ENCODE measurements at places on chromosomes 7 and 10.

DNA sequence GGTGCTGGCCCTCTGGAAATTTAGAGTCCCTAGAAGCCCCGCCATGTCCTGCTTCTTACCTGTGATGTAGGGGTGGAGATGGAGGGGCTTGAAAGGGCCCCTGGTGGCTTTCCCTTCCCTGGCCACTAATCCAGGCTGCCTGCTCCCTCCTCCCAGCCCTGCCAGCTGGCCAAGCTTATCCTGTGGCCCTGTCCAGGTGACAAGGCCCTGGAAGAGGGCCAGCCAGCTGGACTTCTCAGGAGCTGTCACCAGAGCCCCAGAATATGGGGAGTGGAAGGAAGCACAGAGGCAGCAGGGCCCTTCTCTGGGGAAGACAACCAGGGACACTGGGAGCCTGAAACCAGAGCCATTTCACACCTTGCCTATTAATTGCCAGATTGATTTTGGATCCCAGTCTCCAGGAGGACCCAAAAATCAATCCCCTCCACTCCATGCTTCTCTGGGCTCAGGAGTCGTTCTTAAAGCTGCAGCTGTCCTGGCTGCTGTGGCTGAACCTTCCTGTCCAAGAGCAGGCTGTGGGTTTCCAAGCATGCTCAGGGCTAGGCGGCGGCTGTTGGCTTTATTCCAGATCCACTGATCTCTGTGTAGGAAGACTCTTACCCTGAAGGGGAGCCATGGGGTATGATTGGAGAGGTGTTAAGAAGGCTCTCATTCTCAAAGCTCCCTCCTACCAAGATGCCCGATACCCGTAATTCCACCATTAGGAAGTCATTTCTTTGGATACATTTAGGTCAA lies 52.6 kb upstream of the PCBD1 start:
- no peak for DNase-seq

DNA sequence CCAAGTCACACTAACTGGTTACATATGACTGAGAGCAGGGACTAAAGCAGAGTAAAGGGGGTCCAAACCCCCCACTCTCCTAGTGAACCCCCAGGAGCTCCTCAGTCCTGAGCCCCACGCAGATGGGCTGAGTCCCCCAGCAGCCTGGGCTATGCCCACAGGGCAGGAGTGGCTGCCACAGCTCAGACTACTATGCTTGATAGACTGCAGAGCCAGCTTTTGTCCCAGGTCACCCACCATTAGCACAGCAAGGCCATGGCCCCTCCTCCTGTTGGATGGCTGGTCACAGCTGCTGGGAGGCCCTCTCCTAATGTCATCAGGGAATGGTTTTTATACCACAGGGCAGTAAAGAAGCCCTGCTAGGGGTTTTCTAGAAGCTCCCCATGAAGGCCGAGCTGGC lies 46.3 kb upstream of the FGFR2 start:
- no peak for DNase-seq

- no peak for DNase-seq
Measured at GRCh38 chr10:124657806-124658205, 86.4 kb downstream of the FAM53B start.

GRCh38 chr7:54833001-54833467 lies 74.0 kb upstream of the SEC61G start:
- no peak for DNase-seq

- no peak for DNase-seq
Measured at GRCh38 chr7:129513546-129513945, 11.2 kb downstream of the SMKR1 start.

- DNase-seq, result no peak
Measured at GRCh38 chr7:81769891-81770727, at the start of gene HGF. TSS of gene HGF (minus strand) at chr7:81770047. CDS start at chr7:81769971, 76 bp downstream.

DNA sequence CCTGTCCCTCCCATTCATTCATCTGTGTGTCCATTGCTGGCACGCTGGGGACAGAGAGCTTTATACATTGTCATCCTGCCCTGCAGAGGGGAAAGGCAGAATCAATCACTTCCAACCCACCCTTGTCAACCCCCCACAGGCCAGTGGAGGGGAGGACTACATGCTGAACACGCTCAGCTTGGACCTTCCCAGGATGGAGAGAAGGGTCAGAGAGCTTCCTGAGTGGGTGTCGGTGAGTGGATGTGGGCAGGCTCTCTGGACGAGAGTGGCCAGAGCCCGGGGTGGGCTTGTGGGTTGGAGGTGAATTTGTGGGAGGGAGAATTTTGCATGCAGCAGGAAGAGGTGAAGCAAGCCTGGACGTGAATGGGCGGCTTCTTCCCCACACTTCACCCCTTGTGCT lies 93.9 kb downstream of the DNAJB6 start:
- DNase-seq, result no peak

DNA sequence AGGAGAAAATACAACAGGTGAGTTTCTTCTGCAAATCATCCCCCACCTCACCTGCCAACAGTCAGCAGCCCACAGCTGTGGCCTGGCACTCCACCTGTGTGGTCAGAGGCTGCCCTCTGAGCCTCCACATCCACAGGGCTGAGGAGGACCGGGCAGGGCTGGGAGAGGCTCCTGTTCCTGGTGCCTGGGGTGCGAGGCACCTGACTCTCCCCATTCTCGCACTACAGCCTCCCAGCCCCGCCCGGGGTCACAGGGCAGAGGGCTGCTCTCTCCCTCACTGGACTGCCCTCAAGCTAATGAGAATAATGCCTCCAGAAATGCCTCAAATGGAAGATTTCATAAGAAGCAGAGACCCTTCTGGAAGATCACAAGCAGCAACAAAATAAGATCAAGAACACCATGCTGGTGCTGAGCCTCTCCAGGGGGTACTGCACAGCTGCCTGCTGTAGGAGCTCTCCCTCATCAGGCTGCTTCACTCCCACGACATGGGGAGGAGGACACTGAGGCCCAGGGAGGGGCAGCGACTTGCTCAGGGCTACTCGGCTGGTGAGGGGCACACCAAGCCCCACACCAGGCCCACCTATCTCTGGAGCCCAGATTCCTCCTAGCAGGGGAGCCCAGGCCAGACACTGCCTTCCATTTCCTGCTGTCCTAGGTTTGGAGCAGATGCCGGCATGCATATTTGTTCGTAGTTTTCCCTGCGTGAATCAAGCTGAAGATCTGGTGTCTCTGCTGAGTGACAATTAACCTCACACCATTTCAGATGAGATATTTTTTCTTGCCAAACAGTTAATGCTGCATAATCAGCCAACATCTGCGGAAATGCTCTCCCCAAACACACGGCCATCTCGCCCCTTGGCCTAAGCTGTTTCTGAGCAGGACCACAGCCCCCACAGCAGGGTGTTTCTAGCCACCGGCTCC lies 76.5 kb downstream of the FAM53B start:
- DNase-seq, result no peak

DNA sequence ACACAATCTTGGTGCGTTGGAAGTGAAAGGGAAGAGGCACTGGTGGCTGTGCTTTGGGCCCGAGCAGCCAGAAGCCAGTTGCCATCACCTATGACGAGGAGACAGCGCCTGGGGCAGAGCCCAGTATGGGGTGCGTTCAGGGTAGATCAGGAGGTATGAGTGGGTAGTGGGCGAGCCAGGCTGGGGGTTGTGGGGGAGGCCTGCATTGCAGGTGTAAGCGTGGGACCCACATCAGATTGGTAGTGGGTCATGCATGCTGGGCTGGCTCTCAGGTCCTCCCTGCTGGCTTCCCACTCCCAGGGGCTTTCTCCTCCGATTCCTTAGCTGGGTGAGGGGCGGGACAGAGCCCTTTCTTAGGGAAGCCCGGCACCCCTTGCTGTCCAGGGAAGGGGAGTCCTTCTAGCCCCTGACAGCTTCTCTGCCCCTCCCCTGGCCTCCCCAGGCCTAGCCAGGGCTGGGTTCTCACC lies 445 bp upstream of the PVRIG start:
- DNase-seq, result no peak

- peak; percentile 26 for DNase-seq
Measured at GRCh38 chr7:89238156-89238555, 442.6 kb upstream of the TEX47 start.

DNA sequence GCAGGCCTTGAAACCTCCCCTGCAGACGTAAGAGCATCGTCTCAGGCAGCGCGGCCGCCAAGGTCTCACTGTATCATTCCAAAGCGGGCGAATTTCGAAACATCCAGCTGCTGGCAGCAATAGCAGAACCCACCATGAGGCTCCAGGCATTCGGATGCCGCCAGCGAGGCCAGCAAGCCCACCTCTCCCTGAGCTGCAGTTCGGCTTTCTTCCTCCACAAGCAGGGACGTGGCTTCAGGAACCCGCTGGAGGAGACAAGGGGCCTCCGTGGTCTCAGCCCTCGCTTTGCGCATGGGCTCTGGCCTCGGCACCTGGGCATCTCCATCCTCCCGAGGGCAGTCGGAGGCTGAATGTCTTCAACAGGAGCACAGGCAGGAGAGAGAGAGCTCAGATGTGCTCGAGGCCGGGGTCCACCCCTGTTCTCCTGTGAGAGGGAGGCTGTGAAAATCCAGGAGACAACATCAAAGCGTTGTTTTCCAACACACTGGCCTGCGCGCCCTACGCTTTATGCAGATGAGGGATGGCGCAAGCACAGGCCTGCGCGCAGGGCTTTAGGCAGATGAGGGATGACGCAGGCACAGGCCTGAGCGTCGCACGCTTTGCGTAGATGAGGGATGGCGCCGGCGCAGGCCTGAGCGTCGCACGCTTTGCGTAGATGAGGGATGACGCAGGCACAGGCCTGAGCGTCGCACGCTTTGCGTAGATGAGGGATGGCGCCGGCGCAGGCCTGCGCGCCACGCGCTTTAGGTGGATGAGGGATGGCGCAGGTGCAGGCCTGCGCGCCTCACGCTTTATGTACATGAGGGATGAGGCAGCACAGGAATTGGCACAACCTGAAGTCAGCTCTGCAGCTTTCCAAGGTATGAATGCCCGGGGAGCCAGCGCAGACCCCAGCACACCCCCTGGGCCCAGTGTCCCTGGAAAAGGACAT lies 103.2 kb downstream of the WDR37 start:
- no peak for DNase-seq

GRCh38 chr10:34811968-34812514 lies 3.1 kb downstream of the PARD3 start:
- DNase-seq, result no peak

GRCh38 chr10:45000752-45001380 lies at the start of gene ZNF22:
TSS of gene ZNF22 (plus strand) at chr10:45000923. CDS start at chr10:45003369, 2,446 bp downstream.
- no peak for DNase-seq

DNA sequence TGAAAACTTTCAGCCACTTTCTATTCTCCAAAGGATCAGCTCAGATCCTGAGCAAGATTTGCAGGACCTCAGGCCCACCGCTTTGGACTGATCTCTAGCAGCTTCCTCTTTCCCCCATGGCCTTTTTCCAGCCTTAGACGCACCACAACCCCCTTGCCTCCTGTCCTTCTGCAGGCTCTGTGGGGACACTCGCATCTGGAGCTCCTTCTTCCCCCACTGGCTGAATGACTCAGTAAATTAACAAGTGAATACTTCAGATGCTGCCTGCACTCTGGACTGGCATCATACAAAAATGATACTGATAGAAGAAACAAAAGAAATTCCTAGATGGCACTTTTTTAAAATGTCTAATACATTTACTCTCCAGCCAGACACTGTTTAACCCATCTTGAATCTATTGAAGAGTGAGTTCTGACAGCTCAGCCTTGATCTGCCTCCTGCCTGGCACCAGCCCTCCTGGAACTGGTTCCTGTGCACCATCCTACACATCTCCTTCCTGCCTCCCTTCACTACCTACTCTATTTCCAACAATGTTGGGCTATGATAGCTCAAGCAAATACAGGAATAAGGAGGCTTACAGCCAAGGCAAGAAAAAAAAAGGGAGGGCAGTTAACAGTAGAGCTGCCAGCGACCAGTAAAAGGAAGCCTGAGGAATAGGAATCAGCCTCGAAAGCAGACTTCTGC lies 3.3 kb downstream of the FRMPD2 start:
- no peak for DNase-seq

DNA sequence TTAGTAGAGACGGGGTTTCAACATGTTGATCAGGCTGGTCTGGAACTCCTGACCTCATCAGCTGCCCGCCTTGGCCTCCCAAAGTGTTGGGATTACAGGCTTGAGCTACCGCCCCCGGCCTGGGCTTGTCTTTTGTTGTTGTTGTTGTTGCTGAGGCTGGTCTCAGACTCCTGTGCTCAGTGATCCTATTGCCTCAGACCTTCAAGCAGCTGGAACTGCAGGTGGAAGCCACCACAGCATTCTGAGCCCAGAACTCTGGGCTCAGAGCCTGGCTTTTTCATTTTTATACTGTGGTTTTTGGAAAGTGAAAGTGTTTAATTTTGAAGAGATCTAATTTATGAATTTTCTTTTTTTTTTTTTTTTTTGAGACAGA lies 16.2 kb upstream of the DNAJB6 start:
- DNase-seq, result no peak

DNA sequence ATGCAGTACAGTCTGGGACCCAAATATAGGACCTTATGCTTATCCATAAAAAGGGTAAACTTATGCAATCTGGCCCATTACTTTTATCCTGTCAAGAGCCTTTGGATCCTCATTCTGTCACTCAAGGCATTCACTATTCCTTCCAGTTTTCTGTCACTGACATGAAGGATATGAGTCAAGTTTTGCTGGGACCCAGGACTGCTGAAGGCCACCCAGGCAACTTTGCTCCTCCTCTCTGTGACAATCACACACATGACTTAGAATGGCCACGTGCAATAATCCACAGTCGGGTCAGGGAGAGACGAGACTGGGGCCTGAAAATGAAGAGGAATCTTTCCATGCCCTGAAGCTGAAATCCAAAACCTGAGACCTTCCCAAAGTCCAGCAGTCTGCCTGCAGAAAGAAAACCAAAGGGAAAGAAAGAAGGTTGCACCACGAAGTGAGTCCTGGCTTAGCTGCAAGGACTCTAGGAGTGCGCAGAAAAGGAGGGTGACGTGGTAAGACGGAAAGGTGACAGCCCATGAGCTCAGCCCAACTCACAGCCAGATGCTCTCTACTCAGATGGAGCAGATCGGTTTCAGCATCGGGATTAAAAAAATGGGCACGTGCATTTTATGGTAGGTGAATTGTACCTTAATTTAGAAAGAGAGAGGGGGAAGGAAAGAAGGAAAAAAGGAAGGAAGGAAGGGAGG lies 67.2 kb downstream of the VOPP1 start:
- DNase-seq, result no peak

GRCh38 chr7:43553999-43554398 lies 28.9 kb upstream of the STK17A start:
- DNase-seq, result no peak

DNA sequence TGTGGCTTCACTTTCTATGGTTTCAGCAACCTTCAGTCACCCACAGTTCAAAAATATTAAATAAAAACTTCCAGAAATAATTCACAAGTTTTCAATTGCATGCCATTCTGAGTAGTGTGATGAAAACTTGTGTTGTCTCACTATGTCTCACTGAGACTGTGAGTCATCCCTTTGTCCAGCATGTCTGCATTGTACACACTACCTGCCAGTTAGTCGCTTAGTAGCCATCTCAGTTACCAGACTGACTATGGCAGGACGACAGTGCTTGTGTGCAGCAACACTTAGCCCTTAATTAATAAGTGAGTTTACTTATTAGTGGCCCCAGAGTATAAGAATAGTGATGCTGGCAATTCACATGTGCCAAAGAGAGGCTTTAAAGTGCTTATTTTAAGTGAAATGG lies 22.5 kb downstream of the CCDC186 start:
- DNase-seq, result peak; percentile 42
